NCI-H187 treated with DMSO at 0.1 percent for 48 hours (cell line): ENCODE measurements at places on chromosomes 5 and 9.
A peak's percentile ranks its signal among the peaks of the same experiment; 100 is the strongest.

- no peak for DNase-seq
Measured at GRCh38 chr5:154430466-154430865, 15.3 kb upstream of the SAP30L start.

GRCh38 chr9:135714242-135715055 is 12.5 kb downstream of the KCNT1 start:
- no peak for DNase-seq

DNA sequence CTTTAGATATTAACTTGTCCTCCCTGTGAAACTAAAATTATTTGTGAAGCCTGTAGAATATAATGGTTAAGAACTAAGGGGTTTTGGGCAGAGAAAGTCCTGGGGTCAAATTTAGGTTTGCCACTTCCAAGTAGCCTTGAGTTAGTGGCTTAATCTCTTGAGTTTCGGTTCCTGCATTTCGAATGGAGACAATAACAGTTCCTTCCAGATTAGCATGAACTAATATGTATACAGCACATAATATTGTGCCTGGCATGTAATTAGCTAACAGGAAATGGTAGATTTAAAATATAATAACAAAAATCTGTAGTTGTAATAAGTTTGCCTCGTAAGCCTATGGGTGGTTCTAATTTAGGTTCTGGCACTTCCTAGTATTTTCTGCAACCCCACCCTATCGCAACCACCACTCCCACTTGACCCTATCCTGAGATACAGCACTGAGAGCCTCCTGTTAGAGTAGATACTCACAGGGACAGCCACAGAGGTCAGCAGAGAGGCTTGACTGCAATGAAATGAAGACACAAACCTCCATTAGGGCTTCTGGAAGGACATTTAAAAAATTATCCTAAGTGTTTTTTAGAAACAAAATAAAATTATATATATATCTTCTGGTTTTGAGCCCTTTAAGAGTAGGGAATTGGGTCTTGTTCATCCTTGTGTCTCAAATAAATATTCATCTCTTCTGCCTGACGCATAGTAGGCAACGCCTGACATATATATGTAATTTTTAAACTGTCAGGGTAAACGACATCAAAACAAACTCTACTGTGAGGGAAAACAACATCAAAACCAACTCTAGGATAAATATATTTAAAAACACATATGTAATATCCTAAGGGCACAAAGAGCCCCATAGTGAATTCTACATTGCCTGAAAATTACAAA is 8.5 kb downstream of the SPINK9 start:
- DNase-seq, result no peak

GRCh38 chr5:173843794-173844193 is 44.4 kb upstream of the CPEB4 start:
- no peak for DNase-seq

DNA sequence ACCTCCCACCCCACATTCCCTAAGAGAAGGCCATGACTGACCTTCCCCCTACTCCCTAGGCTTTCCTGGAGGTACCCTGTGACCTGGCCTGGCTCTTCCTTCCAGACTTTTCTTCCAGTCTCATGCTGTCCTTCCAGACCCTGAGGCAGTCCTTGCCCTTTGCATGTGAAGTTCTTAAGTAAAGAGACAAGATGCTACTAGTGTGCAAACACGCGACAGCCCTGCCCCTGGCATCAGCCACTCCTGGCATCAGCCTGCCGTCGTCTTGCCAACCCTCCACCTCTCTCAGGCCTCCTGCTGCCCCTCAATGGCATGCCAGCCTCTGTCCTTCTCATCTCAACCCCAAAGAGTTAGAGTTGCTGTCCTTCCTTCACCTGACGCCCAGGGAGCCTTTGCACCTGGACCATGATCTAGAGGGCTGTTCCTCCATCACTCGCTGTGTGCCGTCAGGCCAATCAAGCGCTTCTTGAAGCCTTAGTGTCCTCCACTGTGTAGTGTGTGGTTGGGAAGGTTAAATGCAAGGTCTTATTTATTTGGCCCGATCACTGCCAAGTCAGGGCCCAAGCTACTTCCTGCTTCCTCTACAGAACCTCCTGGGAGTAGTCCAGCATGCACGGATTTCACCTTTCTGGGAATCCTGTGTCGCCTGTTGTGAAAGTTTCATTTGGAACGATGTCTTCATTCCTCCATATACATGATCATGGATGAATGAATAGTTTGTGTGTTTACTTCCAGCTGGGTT is 61.9 kb downstream of the WWC1 start:
- DNase-seq, result no peak

DNA sequence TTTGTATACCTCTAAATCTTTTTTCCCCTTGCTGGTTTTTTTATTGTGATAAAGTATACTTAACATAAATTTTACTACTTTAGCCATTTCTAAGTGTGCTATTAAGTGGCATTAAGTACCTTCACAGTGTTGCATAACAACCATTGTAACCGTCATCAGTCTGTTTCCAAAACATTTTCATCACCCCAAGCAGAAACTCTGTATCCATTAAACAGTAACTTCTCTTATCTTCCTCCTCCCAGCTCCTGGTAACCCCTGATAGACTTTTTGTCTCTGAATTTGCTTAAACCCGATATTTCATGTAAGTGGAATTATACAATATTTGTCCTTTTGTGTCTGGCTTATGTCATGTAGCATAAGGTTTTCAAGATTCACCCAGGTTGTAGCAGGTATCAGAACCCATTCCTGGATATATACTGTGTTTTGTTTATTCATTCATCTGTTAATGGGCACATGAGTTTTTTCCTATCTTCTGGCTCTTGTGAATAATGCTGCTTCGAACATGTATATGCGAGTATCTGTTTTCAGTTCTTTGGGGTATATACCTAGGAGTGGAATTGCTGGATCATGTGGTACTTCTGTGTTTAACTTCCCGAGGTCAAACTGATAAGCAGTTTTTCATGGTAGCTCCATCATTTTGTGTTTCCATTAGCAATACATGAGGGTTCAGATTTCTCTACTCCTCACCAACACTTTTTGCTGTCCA is 66.4 kb downstream of the EHMT1 start:
- DNase-seq, result no peak

DNA sequence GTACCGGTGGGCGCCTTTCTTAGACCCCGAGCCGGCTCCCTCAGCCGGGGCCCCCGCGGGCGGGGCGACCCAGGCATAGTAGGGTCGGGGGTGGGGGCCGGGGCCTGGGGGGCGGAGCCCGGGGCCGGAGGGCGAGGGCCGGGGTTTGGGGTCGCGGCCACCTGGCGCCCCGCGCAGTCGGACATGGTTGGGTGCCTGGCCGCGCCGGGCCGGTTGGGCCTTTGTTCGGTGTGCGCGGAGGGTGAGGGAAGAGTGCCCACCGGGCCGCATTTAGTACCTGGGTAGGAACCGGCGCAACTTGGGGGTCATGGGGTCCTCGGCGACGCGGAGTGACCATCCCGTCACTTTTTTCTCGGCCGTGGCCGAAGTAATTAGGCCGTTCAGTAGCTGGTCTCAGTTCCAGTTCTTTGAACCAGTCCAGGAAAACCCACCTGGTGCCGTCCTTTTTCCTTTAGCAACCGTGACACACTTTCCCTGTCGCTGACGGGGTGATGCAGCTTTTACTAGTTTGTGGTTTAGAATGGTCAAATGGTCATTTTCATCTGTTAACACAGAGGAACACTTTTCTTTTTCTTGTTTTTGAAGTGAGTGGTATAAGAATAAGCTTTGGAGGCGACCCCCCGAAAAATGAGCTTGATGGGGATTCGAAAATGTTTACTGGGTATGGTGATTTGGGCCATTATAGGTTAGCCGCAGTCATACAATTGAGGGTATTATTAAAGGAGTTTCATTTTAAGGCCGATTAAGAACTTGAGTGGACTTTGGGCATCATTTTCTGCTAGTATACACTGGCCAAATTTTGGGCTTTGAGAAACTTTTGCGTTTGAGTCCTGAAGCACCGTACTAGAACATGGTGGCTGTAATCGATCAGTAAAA is 589 bp downstream of the CKS2 start:
- DNase-seq, result no peak

GRCh38 chr5:137015540-137016116 is 483.5 kb downstream of the SPOCK1 start:
- no peak for DNase-seq

GRCh38 chr5:90741022-90741564 is 182.5 kb downstream of the ADGRV1 start:
- DNase-seq, result no peak

DNA sequence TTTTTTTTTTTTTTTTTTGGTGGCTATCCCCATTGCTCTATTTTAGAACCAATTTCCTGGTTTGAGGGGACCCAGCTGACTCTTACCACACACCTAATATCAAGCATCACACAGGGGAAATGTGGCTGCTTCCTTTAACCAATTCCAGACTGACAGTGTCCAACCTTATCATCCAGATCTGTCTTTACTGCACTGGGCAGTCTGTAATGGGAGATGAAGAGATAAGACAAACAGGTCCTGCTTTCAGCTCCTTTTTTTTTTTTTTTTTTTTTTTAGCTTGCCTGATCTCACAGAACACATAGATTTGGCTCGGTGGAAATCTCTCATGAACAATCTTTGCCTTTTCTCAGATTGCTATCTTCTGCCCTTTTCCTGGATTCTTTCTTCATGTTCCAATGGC is 198.8 kb upstream of the TYRP1 start:
- no peak for DNase-seq

DNA sequence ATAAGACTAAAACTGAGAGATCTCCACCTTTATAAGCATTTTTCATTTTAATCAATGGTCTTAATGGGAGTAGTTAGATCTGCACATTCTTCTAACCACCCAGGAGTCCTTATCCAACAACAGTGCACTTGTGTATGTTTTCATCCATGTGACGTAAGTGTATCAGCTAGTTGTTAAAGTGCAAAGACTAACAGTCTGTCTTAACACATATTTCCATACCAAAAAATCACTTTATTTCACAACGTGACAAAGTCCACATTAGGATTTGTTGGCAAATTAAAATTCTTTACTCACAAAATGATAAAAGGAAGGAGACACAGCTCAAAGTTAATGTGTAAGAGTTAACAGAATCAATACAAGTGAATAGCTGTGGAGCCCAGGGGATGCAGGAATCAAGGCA is 1.9 kb upstream of the SMC2 start:
- DNase-seq, result no peak

GRCh38 chr5:170782438-170782837 is 1.1 kb upstream of the GABRP start:
- DNase-seq, result no peak

GRCh38 chr9:27421577-27421976 is 102.5 kb upstream of the IFNK start:
- no peak for DNase-seq

DNA sequence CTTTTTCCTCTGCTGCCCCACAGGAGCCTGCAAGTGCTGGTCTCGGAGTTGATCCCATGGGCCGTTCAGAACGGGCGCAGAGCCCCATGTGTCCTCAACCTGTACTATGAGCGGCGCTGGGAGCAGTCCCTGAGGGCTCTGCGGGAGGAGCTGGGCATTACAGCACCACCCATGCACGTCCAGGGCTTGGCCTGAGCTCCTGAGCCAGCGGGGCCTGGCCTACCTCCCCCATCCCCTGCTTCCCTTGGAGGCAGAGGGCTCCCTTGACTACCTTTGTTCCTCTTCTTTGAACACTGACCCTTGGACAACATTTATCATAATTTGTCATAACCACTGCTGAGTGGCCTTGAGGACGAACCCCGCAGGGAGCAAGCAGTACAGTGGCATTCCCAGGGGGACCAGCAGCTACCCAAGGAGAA is 6.9 kb upstream of the SLC27A4 start:
- no peak for DNase-seq

GRCh38 chr9:108857572-108857971 is 1.8 kb upstream of the ACTL7B start:
- no peak for DNase-seq

- DNase-seq, result no peak
Measured at GRCh38 chr9:135253305-135254004, 166.0 kb downstream of the OLFM1 start.

GRCh38 chr5:139232147-139232724 is 34.1 kb upstream of the SIL1 start:
- DNase-seq, result peak; percentile 73

DNA sequence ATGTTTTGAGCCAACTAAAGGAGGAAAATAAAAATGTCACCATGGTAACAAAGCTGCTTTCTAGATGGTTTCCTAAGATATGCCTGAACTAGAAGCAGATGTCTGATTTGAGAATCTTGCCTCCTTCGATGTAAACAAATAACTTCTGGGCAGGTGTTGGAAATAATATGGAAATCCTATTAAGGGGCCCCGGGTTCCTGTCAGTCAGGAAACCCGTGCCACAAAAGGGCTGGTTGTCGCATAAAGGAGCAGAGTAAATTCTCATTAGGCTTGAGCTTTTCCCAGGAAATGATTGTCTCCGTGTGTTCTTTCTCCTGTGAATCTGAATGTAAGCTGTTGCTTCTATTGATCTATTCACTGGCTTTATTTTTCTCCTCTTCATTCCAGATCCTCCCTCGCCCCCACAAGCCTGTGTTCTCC is 90.8 kb downstream of the TLE4 start:
- no peak for DNase-seq

GRCh38 chr5:42770003-42770402 is 13.4 kb downstream of the CCDC152 start:
- DNase-seq, result no peak

- no peak for DNase-seq
Measured at GRCh38 chr5:395156-395920, 47.6 kb upstream of the EXOC3 start.
